ENCODE measurements at places on chromosomes 13 and 19.
A peak's percentile ranks its signal among the peaks of the same experiment; 100 is the strongest.

GRCh38 chr13:98013241-98013640, 59.8 kb downstream of the IPO5 start:
- no peak for DNase-seq

GRCh38 chr13:23321535-23322241, 111.8 kb downstream of the SACS start:
- DNase-seq: no peak

GRCh38 chr13:30391956-30392680, 30.2 kb upstream of the UBE2L5 start:
- DNase-seq: no peak

DNA sequence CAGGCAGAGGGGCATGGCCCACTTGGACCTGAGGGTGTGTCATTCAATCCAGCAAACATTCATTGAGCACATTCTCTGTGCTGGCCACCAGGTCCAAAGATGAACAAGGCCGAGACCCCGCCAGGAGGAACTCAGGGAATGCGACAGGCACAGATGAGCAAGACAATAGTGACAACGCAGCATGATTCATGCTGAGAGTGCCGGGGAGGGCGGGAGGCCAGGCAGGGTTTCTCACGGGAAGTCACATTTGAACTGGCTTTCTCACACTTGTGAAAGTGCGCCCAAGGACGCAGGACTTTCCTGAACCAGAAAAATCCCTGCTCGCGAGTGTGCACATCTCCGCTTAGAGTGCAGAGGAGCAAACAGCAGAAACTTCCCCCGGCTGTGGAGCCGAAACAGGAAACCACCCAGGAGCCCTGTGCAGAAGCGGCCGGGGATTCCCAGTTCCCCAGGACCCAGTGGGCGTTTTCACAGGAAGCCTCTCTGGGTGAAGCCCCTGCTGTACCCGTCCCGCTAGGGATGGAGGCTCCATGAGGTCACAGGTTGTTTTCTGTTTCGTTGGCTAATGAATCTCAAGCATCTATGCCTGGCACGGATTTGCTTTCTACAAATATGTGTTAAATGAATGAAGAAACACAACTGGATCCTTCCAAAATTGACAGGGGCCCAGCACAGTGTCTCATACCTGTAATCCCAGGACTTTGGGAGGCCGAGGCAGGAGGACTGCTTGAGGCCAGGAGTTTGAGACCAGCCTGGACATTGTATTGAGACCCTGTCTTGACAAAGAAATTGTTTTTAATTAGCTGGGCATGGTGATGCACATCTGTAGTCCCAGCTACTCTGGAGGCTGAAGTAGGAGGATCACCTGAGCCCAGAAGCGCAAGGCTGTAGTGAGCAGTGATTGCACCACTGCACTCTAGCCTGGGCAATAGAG, 68.4 kb upstream of the TM9SF2 start:
- DNase-seq: peak; percentile 92

DNA sequence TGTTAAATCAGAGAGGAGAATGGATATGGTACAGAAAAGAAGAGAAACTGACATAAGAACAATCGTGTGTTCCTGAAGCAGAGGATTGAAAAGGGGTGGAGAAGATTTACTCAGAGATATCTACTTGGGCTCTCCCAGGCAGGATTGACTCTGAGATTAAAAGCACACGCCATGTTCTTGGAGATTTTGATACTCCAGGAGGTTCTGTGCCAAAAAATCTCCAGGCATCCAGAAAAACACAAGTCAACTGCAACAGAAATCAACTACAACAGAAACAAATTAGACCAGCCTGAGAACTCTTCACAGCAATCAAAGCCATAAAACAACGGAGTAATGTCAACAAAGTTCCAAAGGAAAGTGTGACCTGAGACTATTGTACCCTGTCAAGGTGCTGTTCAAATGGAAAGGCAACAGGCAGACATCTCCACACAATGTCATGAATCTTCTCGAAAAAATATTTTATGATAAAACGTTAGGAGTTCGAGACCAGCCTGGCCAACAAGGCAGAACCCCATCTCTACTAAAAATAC, 104.2 kb downstream of the UBL3 start:
- no peak for DNase-seq

DNA sequence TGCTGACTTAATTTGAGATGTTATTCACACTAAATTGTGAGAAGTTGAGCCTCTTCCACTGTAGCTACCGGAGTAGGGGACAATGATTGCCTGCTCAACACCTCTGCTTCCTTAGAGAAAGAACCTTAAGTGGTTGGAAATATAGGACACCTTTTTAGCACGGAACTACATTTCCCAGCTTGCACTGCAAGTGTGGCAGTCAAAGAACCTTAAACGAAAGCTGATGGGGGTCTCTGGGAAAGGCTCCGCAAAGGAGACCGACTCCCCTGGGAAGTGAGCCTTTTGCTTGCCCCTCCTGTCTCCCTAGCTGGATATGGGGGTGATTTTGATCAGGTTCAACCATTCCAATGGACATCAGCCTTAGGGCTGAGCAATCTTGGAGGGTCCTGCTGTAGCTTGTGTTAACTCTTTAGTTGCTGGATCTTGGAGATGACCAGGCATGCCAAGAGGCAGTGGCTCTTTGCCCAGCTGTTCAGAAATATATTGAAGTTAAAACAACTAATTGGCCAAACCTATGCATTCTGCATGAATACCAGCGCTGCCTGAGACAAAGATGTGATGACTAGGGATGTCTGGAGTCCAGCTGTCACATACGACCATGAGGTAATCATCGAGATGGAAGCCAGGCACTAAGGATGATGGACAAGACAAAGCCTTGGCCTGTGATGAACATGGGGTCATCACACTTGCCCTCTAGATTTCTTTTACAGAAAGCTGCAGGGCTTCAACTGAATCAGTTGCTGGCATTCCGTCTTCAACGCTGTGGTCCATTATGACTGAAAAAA, 286.5 kb downstream of the FOXO1 start:
- DNase-seq: no peak

- no peak for DNase-seq
These were observed 1.1 kb downstream of the SYDE1 start for GRCh38 chr19:15108145-15108844.

DNA sequence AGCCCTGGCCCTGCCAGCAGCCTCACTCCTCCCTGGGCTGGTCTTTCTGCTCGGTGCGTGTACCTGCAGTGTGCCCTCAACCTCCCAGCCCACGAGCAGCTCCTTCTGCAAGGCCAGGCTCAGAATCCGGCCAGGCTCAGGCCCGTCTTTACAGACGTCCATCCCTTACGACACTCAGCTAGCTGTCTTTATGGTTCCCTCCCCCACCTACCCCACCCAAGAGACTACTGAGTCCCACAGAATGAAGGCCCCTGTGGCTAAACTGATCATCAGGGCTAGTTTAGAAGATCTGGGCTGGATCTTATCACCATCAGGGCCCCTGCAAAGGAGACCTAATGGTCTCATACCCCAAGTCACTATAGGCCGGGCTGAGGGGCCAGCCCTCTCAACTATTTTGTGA, 10.7 kb downstream of the TMEM150B start:
- no peak for DNase-seq

- DNase-seq: no peak
These were observed 5.5 kb downstream of the RPL28 start for GRCh38 chr19:55391191-55391670.

DNA sequence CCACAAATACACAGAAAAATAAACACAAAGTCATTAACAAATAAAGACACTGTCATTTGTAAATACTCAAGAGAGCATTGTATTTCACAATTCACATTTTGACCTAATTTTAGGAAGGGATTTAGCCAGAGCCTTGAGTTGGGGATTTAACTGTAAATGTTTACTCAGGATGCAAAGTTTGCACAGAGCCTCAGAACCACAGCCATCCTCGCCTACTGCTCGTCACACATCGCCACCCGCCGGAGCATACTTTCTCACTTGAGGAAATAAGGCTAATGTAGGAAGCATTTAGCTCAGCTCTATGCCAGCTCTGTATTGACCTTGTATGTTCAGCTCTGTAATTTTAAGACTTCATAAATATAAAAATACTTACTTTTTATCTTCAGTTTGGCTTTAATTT, 442.7 kb downstream of the OXGR1 start:
- no peak for DNase-seq

GRCh38 chr13:113176280-113176679, 17.8 kb downstream of the PROZ start:
- DNase-seq: peak; percentile 82

GRCh38 chr19:52277471-52277870, 8.1 kb downstream of the ZNF766 start:
- DNase-seq: no peak

DNA sequence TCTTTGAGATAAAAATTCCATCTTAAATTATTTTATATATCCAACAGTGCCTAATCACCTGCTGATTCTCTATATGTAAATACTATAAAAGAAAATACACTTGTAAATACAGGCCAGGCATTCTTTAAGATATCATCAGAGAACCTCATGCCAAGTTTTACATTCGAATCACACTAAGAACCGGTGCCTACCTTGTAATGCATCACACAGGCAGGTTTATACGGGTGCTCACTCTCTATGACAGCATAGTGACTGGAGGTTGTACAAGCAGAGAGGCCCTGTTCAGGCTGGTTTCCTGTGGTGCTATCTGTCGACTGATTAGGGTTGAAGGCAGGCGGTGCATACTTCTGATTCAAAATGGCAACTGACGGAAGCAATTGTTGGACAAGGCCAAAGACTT, 141.3 kb upstream of the FBXL3 start:
- no peak for DNase-seq

DNA sequence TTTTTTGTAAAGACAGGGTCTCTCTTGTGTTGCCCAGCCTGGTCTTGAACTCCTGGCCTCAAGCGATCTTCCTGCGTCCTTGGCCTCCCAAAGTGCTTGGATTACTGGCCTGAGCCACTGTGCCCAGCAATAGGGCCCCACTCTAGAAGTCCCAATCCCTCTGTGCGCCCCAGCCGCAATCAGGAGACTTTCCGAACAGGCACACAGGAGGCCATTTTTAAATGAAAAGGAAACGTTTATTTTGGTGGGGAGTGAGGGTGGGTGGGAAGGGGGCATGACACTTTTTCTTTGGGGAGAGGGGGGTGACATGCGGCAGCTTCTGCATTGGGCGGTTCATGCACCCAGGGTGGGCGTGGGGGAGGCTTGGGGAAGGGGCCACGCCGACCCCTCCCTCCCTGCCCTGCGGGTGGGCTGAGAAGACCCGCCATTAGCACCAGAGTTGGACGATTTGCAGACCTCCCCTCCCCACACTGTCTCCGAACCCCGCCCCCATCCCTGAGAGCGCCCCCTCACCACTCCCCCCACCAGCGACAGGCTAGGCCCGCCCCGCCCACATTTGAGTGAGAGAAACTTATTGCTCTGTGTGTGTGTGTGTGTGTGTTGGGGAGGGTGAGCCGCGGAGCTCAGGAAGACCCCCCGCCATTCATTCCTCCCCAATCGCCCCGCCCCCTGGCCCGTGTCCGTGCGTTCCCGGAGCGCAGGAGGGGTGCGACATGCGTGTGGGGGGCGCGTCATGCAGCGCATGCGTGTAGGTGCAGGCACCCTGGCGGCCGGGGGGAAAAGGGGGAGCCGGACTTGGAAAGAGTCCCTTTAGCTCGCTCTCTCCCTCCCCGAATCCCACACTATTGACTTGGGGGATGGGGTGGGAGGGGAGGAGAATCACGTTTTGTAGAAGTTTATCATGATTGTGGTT, 17.2 kb downstream of the KCNC3 start:
- DNase-seq: no peak

DNA sequence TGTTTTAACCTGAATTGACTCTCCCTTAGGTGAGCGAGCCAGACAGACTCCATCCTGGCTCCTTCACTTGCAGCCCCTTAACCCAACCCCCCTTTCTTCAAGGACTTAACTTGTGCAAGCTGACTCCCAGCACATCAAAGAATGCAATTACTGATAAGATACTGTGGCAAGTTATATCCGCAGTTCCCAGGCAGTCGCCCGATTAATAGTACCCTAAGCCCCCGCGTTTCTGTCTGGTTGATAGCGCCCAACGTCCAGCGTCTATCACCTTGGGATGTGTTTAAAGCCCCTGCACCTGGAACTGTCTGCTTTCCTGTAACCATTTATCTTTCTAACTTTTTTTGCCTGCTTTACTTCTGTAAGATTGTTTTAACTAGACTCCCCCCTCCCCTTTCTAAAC, 6.2 kb downstream of the HSD17B14 start:
- no peak for DNase-seq

DNA sequence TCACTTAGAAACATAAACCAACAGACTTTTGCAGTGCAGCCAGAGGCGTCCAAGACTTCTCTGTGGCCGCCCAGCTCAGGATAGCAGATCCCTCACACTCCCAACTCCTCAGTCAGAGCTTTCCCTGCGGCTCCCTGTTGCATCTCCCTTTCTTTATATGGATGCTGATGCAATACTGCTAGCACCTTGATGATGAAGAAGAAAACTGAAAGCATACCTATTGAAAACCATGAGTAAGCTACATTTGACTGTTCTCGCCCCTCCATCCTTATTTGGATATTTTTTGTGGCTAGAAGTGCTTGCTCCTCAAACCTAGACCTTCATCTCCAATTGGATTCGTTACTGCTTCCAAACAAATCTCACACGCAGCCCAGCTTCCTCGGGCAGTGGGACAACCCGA, 57.3 kb upstream of the UBL3 start:
- no peak for DNase-seq

GRCh38 chr19:12766051-12766521, 9.3 kb downstream of the HOOK2 start:
- peak; percentile 84 for DNase-seq

DNA sequence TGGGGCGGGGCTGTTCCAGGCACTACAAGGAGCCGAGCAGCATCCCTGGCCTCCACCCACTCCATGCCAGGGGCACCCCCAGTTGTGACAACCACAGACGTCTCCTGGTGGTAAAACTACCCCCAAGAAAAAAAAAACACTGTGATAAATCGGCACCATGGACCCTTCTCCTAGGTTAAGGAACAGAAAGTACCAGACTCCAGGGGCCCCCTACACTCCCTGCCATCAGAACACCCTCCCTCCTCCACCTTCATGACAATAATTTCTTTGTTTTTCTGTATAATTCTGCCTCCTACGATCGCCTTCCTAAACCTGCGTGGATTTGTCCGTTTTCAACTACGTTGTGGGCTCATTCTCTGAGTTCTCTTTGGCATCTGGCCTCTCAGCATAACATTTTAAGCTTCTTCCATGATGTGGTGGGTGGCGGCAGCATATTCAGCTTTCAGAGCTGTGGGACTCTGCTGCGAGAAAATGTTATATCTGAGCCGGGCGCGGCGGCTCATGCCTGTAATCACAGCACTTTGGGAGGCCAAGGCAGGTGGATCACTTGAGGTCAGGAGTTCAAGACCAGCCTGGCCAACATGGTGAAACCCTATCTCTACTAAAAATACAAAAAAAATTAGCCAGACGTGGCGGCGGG, 8.6 kb downstream of the TLE2 start:
- DNase-seq: no peak

DNA sequence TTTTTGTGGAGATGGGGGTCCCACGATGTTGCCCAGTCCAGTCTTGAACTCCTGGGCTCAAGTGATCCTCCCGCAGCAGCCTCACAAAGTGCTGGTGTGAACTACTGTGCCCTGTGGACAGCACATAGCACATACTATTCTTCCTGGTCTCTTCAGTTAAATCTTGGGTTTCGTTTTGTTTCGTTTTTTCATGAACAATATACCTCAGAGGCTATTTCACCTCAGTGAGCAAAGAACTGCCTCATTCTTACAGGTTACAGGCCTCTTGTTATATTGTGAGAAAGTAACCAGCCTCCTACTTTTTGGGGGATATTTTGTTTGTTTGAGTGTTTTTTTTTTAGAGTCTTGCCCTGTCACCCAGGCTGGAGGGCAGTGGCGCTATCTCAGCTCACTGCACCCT, 1.3 kb upstream of the C3 start:
- no peak for DNase-seq

All from CD4-positive, alpha-beta T cell treated with Interleukin-4 for 1 hour (primary cell).